ENCODE measurements at places on chromosomes 7 and 10. TPM values are rescaled to one million over a fixed set of nuclear protein-coding genes. Genes with fewer than 3 reads are reported as not detected.

C7orf57 gene
- total RNA-seq, result not detected

SPDYE16 gene
- total RNA-seq, result not detected

SSC4D gene
- total RNA-seq, result not detected

ADAP1 gene
- 84.9 TPM for total RNA-seq

HMX2 gene
- 0.41 TPM for total RNA-seq

TMEM139 gene
- total RNA-seq, result 46.4 TPM

CLDN3 gene
- 1,655 TPM for total RNA-seq

INHBA gene
- total RNA-seq, result 1.1 TPM

KLLN gene
- total RNA-seq, result not detected

PRKAR2B gene
- total RNA-seq, result 22.8 TPM

WIPF3 gene
- total RNA-seq, result not detected

AKR1C8 gene
- 1.4 TPM for total RNA-seq

ZNF277 gene
- 27.6 TPM for total RNA-seq

MXI1 gene
- total RNA-seq, result 96.5 TPM

IDI2 gene
- not detected for total RNA-seq

MINDY4 gene
- total RNA-seq, result 4.6 TPM

DGKI gene
- 0.64 TPM for total RNA-seq

ACSM6 gene
- not detected for total RNA-seq

SHH gene
- 1.1 TPM for total RNA-seq

SEC61A2 gene
- total RNA-seq, result 6.7 TPM

MYPN gene
- total RNA-seq, result not detected

AVPI1 gene
- 27.3 TPM for total RNA-seq

CCDC3 gene
- total RNA-seq, result 1.00 TPM

IMMP2L gene
- 69.6 TPM for total RNA-seq
